Stimulated activated CD4-positive, alpha-beta T cell treated with anti-CD3 and anti-CD28 coated beads, TNF-alpha, amount 100 ng/mL, for 48 hours (primary cell): ENCODE measurements at places on chromosomes 12 and 14.

GRCh38 chr14:91241863-91242262, 2.6 kb downstream of the GPR68 start:
- DNase-seq: no peak

- DNase-seq: no peak
Observed at GRCh38 chr12:129401572-129401971, 502.3 kb downstream of the TMEM132D start.

- DNase-seq: no peak
Observed at GRCh38 chr12:47813511-47814196, 6.0 kb downstream of the HDAC7 start.

GRCh38 chr12:115708801-115709200, 568.7 kb downstream of the MED13L start:
- no peak for DNase-seq

- DNase-seq: no peak
Observed at GRCh38 chr14:75094896-75095295, 25.5 kb downstream of the ZC2HC1C start.

DNA sequence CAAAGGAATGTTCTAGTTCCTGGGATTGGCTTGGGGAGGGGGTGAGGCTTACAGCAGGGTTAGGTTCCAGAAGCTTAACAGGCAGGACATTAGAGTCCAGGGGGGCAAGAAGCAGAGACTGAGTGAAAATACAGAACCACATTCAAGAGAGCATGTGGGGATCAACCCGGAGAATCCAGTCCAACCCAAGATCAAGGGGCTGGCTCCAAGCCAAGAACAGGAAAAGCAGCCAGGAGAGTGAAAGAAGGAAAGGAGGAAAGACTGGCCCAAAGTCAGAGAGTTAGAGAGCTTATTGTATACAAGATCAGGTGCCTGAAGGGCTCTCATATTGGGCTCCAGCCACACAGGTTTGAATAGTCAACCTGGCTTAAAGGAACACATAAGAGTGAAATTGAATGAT, 190.3 kb upstream of the CDKN3 start:
- DNase-seq: no peak

DNA sequence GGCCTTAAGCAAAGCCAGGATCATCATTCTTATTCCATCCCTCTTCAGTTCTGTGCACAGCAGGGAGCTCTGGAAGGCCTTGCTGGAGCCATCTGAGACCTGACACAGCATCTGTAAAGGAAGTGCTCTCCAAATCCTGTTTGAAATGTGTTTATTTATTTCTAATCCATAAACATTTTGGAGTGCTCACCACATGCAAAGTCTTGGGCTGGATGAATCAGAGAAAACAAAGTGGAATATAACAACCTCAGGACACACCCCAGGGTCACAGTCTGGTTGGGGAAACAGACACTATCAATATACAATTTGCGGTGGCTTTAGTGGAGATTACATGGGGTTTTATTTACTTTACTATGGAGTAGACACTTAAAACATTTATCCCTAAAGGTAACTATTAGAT, 54.3 kb downstream of the BMP4 start:
- no peak for DNase-seq

DNA sequence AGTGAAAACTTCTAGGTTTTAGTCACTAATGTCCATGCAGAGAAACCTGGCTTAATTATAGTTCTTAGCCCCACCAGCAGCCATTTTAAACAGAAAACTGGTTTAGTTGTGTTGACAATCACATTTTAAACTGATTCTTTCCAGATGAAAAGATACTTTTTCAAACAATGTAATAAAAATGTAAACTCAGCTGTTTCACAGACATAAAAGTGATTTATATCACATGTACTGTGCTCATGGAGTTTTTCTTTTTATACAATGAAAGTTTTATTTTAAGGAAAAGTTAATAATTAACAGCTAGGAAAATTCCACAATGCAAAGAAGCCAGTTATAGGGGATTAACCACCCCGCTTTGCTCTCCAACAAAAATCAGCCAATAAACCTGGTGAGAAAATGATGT, 129.7 kb downstream of the PAX9 start:
- DNase-seq: no peak

GRCh38 chr12:80472236-80472635, 28.2 kb downstream of the PTPRQ start:
- DNase-seq: no peak

DNA sequence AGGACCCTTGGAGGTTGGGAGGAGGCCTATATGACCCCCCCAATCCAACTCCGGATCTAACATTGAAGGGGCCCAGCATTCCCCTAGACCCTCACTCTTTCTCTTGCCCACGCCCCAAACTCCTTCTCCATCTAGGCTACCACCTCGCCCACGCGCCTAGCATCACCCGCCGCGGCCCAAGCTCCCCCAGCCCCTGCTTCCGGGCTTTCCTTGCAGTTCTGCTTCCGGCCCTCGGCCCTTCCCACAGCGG, 445 bp downstream of the CERS5 start:
- peak; percentile 50 for DNase-seq

- DNase-seq: peak; percentile 52
Observed at GRCh38 chr14:90382491-90383125, 14.2 kb upstream of the CALM1 start.

DNA sequence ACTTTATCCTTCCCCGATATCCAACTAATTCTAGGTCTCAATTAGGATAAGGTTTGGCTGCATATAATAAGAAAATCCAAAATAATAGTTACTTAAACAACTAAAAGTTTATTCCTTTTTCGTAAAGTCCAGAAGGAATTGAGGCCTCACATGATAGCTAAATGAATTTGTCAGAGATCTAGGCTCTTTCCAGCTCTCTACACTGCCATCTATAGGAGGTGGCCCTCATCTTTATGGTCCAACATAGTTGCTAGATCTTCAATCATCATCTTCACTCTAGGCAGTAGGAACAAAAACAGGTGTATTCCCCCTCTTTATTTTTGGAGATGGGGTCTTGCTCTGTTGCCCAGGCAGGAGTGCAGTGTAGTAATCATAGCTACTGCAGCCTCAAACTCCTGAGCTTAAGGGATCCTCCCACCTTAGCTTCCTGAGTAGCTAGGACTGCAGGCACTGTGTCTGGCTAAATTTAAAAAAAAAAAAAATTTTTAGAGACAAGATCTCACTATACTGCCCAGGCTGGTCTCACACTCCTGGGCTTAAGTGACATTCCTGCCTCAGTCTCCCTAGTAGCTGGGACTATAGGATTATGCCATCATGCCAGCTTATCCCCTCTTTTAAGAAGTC, 46.5 kb upstream of the SAV1 start:
- no peak for DNase-seq

GRCh38 chr14:89476354-89476896, 59.4 kb upstream of the FOXN3 start:
- DNase-seq: no peak

DNA sequence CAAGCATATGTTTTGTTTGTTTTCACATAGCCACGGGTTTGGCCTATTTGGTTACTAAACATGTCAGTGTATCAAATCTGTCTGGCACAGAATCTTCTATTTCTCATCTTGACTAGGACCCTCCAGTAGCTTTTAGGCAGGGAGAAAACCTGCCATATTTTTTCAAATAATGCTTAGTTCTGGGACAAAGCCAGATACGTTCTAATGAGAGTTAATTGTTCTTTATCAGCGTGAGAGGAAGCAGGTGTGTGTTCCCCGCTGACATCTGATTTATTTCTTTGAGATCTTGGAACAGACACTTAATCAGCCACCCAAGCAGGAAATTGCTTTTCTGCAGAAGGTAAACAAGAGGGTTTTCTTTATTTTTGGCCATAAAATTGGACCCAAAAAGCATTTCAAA, 54.8 kb downstream of the GOLGA5 start:
- no peak for DNase-seq

GRCh38 chr14:94143239-94143638, 13.8 kb upstream of the IFI27L2 start:
- no peak for DNase-seq

- DNase-seq: no peak
Observed at GRCh38 chr14:93564918-93565317, 134.2 kb downstream of the UNC79 start.

DNA sequence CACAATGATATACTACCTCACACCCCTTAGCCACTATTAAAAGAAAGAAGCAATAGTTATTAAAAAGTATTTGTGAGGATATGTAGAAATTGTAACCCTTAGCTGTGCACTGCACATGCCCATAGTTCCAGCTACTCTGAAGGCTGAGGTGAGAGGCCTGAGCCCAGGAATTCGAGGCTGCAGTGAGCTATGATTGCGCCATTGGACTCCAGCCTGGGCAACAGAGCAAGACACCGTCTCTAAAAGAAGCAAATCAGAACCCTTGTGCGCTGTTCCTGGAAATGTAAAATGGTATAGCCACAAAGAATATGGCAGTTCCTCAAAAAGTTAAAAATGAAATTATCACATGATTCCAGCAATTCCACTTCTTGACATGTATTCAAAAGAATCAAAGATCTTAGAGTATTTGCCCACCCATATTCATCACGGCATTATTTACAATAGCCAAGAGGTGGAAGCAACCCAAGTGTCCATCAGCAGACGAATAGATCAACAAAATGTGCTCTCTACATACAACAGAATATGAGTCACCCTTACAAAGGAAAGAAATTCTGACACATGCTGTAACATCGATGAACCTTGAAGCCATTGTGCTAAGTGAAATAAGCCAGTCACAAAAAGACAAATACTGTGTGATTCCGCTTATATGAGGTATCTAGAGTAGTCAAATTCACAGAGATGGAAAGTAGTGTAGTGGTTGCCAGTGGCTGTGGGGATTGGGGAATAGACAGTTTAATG, 23.7 kb upstream of the YLPM1 start:
- no peak for DNase-seq

DNA sequence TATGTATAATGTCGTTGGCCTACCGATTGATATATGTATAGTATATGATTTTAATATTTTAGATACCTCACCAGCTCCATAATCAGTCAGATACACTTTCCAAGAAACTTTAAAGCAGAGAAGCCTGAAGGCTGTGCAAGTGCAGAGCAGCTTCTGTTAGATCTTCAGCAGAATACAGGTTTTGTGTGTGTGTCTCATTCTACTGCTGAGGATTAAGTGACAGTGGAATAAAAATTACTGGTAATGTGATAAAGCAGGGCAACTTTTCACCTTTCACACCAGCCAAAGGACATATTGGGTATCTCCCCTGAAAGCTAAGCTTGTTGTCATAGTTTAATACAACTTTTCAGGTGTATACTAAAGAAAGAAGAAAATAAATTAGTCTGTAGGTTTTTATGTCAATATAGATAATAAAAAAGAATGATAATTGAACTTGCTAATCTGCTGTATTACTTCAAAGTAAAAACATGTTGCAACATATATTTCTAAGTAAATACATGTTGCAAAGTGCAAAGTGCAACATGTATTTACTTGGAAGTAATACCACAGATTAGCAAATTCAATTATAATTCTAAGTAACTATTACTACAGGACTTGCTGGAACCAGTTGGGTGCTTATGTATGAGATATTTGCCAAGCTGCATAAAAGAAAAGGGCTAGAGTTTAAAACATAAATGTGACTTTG, 128.3 kb downstream of the SLC16A7 start:
- DNase-seq: no peak

GRCh38 chr12:106194351-106194750, 53.5 kb downstream of the CKAP4 start:
- no peak for DNase-seq

DNA sequence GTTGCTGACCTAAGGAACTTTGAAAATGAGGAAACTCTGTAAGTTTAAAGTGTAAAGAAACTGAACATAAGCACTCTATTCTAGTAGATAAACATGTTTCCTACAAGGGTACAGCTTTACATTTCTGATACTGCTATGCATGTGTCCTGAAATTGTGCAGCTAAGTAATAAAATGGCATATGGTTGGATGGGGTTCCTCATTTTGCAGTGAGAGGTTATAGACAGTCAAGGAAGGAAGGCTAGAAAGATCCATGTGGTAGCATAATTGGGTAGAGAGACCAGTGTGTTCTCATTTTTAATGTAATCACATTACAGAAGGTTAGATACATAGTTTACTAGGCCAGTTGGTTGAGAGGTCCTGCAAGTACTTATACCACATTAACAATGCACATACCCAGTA, 477.0 kb downstream of the TMEM121 start:
- DNase-seq: no peak

GRCh38 chr14:44759277-44759676, 202.5 kb downstream of the KLHL28 start:
- no peak for DNase-seq

DNA sequence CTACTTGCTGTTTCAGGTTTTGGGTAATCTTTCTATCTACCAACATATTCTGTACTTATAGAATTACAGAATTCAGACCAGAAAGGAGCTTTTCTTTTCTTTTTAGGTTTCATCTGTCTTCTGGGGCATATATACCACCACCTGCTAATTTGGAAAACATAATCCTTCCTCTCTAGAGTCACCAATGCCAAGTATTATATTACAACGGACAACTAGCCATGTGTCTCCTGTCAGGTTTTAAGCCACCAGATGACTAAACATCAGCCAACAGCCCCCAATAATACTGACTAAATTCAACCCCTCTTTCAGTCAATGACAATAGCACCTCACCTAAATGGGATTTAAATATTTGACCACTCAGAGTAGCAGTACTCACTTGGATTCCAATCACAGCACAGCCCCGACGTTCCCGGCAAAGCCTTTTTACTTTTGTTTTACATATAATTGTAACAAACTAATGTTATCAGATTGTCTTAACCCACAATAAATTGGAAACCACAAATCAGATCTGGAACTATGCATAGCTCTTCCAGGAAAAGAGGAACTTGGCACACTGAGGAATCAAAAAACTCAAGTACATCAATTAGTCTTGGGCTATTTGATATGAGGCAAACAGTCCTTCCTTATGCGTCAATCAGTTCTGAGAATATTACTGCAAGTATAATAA, 13.5 kb downstream of the SLC11A2 start:
- no peak for DNase-seq

DNA sequence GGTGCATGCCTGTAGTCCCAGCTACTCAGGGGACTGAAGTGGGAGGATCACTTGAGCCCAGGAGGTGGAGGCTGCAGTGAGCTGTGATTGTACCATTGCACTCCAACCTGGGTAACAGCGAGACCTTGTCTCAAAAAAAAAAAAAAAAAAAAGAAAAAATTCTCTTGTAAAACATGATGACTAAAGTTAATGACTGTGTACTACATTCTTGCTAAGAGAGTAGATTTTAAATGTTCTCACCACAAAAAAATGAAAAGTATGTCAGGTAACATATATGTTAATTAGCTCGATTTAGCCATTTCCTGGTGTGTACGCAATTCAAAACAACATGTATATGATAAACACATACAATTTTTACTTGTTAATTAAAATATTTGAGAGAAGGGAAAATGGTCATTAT, 480.7 kb upstream of the RGS6 start:
- DNase-seq: no peak

DNA sequence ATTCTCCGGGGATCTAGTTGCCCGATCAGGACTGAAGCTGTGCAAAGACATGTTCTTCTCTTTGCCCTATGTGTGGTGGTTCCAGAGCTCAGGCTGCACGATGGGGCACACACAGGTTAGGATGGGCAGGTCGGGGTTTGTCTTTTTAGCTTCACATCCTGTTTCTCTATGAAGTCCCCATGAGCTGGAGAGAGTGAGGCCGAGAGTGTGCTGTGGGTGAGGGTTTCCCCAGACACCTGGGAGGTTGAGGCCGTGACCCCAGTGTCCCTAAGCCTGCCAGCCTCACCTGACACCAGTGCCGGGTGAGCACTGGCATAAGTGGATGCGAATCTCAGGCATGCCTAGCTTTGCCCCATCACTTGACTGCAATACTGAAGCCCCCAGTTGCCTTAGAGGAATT, 32.9 kb upstream of the IGF1 start:
- no peak for DNase-seq

GRCh38 chr14:94867946-94868771, 98.2 kb upstream of the GSC start:
- DNase-seq: no peak

- no peak for DNase-seq
Observed at GRCh38 chr12:86264451-86265328, 8.5 kb upstream of the MGAT4C start.
